Nephron progenitor cell (in vitro differentiated cells): ENCODE measurements at places on chromosomes 16 and 17.
A peak's percentile ranks its signal among the peaks of the same experiment; 100 is the strongest.

DNA sequence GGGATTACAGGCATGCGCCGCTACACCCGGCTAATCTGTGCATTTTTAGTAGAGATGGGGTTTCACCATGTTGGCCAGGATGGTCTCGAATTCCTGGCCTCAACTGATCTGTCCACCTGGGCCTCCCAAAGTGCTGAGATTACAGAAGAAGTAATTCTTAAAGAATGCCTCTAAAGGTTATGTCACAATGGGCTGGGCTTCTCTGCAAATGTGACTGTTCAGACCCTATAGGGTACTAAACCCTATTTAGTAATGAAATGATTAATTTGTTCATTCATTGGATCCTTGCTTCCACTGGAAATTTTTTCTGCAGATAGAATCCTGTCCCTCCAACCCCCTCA is 108.8 kb upstream of the CORO6 start:
- no peak for DNase-seq

DNA sequence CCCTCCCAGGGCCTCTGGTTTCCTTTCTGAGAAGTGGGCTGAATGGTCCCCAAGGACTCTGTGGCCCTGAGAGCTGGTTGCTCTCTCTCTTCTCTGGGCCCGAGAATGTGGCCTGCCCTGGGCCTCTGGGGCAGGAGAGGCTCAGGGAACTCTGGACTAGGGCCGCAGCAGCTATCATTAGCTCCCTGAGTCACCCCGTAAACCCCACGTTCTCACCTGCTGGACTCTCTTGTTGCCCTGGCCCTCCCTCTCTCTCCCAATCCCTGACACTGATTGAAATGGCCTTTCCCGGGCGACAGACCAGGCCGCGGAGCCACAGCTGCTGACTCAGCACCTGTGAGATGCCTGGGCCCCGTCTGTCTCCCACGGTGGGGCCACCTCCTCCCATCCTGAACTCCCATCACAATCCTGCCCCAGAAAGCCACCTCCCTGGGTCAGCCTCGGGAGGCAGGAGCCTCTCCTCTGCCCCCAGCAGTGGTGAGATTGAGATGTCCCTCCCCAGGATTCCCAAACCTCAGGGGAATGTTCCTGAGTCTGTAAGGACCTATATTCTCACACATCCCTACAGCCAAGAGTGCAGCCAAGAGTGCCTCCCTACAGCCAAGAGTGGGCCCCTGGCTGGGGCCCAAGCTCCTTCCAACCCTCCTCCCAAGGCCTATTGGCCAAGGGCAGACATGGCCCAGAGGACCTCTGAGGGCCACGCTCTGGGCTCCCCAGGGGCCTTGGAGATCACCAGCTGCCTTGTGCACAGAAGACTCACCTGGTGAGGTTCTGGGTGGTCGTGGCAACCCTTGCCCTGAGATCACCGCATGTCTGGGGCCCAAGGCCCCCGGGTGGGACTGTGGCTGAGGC is 470 bp downstream of the TRPV3 start:
- no peak for DNase-seq

GRCh38 chr17:17320911-17321220 is 17.7 kb downstream of the NT5M start:
- DNase-seq: no peak

GRCh38 chr17:57834146-57834741 is 15.6 kb downstream of the MRPS23 start:
- peak; percentile 15 for DNase-seq

DNA sequence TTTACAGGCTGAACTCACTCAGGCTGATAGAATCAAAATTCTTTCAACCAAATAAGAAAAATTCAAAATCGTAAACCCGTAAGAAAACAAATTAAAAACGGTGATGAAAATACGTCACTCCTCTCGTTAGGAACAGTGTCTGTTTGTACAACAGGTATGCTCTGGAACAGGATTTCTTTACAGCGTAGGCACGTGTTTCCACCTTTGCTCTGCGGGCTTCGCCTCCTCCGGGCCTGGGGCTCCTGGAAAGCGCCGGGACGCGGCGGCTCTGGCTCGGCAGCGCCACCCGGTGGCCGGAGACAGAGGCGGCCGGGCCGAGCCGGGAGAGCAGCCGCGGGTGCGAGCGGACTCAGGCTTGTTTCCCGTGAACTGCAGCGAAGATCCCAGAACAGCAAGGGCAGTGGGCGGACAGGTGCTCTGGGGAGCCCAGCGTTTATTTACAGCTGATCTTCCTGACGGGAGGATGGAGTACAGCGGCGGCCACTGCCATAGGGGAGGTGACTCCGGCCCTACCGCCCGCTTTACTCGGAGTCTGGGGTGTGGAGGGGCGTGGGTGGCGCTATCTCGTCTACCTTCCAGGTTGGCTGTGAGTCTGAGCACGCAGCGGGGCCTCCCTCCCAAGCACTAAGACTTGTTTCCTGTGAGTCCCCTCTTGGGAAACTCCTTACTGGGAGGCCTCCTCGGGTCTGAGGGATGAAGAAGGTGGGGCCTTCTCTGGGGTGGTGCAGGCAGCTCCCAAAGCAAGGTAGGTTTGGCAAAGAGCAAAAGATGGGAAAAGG is 40.5 kb upstream of the ATP2A3 start:
- DNase-seq: peak; percentile 82

DNA sequence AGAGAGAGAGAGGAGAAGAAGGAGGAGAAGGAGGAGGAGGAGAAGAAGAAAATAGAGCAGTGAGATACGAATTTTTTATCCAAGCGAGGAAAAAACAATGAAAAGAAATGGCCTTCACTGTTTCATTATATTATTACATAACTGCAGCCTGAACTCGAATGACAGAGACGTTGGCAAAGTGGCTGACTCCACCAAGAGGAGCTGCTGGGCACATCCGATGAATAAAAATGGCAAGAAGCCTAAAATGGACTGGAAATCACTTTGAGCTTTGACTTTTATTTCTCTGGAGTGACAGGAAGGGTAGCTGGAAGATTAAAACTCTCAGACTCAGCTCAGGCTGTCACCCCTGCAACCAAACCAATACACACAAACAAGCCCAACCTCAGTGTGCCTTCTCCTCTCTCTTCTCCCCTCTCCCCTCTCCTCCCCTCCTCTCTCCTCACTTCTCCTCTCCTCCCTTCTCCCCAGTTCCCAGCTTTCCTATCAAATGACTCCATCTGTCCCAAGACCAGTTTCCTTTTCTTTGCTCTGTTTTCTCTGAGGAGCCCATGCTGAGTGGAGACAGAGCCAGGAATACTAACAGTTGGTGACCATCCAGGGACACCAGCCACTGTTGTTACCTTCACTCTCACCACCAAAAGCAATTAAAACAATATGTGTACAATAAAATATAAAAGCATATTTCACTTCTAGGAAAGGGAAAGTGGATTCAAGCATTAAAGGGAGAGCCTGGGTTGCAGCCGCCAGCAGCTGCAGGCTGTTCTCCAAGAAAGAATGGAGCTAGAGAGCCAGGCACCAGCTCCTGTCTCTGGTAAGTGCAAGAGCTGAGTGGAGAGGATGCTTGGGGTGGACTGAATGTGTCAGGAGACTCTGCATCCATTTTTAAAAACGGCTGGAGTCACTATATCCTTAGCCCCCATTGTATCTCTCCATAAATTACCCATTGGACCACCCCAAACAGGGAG is 51.2 kb downstream of the SOX9 start:
- no peak for DNase-seq

DNA sequence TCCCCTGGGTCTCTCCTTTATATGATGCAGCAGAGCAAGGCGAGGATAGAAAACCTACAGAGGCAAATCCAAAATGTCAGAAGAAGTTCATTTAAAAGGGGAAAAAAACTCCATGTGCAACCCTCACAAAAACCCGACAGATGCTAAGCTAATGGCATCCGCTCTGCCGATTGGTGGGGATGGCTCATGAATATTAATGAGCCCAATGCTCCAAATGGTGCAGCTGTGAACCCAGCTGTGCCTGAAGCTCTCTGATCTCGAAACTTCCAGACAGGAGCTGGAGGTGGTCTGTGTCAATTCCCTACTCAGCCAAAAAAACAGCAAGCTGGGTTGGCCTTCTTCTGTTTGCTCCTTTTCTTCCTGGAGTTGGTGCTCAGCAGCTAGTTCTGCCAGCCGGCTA is 15.5 kb downstream of the SNX11 start:
- DNase-seq: no peak

- no peak for DNase-seq
These were observed 13.3 kb downstream of the CDR2 start for GRCh38 chr16:22360963-22361659.

- no peak for DNase-seq
These were observed 11.0 kb downstream of the HSD11B2 start for GRCh38 chr16:67441907-67442306.

DNA sequence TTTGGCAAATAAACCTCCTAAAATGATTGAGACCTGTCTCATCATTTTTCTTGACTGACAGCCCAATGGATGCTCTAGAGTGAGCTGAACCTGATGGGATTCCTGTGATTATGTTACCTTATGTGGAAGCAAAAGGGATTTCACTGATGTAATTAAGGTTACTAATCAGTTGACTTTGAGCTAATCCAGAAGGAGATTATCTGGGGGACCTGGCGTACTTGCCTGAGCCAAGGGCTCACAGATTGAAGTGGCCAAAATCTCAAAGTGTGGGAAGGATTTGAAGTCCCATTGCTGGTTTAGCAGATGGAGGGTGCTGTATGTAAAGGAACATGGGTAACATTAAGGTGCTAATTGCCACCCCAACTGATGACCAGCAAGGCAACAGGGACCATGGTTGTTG is 214.0 kb downstream of the CPPED1 start:
- no peak for DNase-seq

GRCh38 chr17:37607637-37608331 is 1.4 kb downstream of the SYNRG start:
- DNase-seq: no peak

DNA sequence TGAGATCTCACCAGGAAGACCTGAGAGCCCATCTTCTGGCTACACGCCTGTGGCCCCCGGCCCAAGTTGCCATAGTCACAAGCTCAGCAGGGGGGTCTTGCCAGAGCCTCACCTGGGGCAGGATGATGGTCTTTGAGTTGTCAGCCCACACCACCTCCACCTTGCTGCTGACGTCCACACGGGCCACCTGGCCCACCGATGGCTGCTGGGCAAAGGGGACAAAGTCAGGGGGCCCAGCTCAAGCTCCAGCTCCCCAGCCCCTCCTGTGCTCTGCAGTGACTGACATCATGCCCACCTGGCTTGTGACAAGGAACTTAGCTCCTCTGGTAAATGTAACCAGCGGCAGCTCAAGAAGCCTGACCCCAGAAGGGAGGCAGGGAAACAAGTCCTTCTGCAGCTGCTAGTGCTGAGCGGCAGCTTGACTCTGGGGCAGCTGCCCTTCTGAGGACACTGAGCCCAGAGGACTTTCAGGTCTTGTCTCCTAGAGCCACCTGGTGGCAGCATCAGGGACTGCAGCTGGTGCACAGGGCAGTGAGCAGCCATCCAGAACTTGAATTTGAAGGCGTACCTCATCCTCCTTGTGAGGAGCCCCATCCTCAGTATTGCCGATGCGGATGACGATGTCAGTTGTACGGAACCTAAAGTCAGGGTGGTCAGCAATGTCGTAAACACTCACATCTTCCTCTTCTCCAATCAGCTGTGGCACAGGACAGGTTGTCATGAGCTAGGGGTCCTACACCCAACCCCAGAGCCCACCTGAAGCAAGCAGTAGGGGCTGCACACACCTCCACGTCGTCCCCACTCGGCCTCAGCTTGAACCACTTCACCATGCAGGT is 13.5 kb downstream of the SPHK1 start:
- peak; percentile 95 for DNase-seq

DNA sequence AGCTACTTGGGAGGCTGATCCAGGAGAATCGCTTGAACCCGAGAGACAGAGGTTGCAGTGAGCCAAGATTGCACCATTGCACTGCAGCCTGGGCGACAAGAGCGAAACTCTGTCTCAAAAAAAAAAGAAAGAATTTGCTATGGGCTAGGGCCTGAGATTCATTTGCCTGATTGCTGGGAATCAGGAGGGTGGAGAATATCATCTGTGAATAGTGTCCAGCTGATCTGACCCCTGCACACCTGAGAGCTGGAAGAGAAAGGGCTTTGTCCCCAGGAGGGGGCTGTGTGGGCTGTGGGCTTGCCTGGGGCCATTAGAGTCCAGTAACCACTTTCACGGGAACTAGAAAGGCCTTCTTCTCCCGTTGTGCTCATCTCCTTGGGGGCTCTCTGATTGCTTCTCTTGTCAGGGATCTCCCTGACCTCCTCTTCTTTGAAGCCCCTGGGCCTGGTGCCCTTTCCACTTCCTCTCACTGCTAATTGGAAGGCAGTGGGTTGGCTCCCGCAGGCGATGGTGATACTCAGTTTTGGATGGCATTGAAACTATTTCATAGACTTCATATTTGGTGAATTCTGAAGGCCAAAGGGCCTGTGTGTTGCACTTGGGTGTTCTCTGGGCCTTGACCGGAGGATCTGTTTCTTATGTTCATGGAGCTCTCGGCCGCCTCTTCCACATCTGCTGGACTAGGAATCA is 66.1 kb upstream of the NFAT5 start:
- no peak for DNase-seq

DNA sequence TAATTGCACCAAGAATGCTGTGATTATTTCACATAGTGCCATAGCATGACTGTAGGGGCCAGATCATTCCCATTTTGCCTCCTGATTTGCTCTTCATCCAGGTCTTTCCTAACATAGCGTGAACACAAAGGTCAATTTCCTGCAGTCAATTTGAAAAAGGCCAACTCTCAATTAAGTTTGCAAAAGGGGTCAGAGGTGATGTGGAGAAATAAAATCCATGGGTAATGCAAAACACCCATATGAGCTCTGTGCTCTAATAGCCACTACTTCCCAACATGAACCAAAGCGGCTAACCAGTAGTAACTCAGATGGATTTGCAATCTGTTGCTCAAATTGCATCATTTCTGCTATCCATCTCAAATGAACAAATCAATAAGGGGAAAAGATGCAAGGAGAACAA is 275.5 kb upstream of the SOX9 start:
- no peak for DNase-seq

DNA sequence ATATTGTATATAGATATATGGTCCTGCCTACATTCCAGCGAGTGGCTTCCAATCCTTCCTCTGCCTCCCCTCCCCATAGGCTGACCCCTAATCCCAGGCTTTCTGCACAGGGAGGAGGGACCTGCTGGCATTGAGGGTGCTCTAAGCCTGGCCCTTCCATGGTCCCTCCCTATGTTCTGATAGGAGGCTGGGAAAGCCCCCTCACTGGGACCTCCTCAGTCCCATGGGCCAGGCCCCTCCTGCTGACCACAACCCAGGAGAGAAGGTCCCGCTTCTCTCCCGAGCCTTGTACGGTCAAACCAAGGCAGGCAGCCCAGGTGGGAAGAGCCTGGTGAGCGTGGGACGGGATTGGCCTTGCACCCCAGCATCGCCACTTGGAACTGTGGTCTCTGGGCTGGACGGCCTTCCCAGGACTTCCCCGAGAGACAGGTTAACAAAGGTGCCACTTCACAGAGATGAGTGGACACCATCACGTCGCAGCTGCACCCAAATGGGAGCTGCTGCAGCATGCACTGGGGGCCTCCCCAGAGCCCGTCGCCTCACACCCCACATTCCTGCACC is 859 bp downstream of the ALDH3A1 start:
- DNase-seq: no peak
